ENCODE measurements at places on chromosomes 7 and 10.

DNA sequence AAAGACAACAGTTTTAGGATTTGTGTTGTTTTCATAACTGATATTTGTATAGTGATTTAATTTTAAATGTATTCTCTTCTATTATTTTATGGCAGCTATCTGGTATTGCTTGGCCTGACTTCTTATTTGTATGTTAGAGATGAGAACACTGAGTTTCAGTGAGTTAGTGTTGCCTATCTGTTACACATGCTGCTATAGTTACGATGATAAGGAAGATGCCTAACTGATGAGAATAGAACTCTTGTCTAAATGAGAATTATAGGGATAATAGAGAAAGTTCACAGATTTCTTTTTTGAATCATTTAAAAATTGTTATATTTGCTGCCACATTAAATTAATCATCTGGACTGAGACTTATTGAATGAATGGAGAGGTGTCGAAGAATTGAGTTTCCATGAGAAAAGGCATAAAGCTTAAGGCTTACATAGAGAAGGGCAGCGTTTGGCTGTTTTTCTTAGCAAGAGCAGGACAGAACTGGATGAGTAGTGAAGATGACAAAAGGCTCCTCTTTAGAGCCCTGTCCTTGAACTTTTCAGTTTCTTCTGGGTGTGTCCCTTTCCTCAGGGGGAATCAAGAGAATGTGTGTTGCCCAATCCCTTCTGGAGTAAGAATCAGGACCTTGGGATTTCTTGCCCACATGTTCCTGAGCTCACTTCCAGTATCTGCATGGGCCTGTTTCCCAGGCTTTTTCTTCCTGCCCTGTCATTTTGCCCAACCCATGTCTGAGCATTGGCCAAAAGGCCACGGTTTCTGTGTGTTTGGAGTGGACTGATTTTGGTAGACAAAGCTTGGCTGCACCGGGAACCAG, 195.6 kb upstream of the CSTF2T start:
- no peak for DNase-seq

GRCh38 chr10:106571192-106571946, 593.1 kb downstream of the SORCS1 start:
- DNase-seq = no peak

DNA sequence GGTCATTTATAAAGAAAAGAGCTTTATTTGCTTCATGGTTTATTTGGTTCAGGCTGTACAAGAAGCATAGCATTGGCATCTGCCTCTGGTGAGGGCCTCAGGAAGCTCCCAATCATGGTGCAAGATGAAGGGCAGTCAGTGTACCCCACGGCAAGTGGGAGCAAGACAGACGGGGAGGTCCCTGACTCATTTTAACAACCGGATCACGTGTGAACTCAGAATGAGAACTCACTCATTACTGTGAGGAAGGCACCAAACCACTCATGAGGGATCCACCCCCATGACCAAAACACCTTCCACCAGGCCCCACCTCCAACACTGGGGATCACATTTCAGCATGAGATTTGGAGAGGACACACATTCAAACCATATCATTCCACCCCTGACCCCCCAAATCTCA, 15.7 kb upstream of the CRYGN start:
- DNase-seq = no peak

GRCh38 chr7:10940704-10941355, 32.8 kb upstream of the PHF14 start:
- no peak for DNase-seq

- no peak for DNase-seq
Observed at GRCh38 chr7:44075296-44076075, 6.8 kb downstream of the POLM start.
